ENCODE measurements at places on chromosomes 3 and 15.
A peak's percentile ranks its signal among the peaks of the same experiment; 100 is the strongest.

- no peak for DNase-seq
Observed at GRCh38 chr3:25036633-25037032, 391.4 kb upstream of the RARB start.

DNA sequence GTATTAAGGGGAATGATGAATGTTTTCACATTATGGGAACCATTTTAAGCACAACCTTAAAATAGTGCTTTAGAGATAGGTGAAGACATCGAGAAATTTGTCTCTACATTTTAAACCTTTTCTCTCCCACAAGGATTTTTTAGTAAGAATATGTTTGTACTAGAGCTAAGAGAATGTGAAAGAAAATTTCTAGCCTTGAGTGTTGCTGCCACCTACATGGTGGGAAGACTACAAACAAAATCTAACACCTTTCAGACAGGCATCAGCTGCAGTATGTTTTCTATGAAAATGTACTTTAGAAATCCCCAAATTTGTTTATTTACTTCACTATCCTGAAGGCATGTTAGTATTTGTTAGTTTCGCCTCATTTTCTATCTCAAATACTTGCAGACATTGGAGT, 247.4 kb downstream of the WDR72 start:
- no peak for DNase-seq

DNA sequence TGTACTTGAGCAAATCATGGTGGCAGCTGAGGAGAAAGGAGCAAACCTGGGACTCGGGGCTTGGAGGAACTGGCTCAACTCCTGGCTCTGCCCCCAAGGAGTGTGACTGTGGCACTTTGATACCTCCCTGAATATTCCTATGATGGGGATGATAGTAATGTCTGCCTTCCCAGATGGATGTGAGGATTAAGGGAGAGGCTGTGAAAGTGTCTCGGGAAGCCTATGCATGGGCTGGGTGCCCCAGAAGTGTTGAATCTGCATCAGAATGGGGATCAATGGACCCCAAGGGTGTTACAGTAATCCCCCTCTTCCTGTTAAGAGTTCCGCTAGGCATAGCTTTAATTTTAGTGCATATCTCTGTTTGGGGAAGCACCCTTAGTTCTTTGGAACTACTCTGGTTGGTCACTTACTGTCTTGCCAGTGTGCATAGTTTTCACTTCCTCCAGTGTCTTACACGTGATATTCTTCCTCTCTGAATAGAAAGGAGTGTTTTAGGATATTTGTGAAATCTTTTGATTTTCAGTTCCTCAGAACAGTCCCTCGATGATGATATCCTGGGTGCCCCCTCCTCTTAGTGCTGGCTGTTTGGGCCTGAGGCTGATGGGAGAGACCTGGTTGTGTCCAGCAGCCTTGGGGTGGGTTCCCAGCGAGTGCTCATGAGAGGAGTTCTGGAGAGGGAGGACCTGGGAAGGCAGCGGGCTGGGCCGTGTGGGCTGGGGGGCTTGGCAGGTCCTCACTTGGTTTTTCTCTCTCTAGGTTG, 97.5 kb downstream of the CHDH start:
- DNase-seq: no peak

DNA sequence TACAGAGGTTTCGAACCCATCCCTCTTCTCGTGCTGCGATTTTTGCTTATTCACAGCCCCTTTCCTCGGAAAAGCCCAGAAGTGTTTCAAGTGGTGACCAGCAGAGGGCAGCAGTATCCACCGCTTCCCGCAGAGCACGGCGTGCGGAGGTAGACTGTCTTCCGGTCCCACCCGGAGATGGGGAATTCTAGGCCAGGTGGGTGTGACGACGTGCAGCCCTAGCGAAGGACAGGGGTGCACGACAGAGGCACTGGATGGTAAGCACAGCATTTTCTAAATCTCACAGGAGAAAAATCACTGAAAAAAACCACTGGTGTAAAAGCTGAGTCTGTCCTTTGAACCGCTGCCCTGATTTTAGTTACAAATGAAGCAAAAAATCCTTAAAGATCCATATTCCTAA, 7.4 kb upstream of the PSMD6 start:
- no peak for DNase-seq

DNA sequence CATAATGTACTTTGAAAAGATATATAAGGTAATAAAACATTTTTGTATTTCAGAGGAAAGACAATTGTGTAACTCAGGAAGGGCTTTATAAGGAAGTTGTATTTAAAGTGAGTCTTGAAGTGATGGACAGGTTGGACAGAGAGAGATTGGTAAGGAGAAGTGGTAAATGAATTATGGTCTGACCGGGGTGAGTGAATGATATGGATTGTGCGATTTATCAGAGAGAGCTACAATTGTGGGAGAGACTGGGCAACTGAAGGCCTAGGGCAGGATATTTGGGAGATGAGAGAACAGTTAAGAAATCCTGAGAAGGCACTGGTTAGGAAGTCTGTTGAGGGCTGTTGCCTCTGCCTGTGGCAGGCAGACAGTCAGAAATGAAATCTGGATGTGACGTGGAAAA, 14.8 kb downstream of the IL1RAP start:
- no peak for DNase-seq

DNA sequence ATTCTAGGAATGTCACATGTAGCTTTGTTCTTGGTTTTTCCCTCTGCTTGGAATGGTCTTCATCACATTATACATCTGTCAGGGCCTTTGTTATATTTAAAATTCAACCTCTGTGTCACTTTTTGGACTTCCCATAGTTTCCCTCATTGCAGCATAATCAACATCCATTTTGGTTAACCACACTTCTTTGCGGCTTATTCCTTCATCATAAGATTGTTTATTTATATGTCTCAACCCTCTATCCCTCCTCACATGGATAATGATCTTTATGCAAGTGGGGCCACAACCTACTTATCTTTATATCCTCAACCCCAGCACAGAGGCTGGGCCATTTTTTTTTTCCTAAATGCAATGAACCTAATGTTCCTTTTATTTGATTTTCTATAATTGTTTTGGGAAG, 260.0 kb upstream of the THBS1 start:
- DNase-seq: no peak

DNA sequence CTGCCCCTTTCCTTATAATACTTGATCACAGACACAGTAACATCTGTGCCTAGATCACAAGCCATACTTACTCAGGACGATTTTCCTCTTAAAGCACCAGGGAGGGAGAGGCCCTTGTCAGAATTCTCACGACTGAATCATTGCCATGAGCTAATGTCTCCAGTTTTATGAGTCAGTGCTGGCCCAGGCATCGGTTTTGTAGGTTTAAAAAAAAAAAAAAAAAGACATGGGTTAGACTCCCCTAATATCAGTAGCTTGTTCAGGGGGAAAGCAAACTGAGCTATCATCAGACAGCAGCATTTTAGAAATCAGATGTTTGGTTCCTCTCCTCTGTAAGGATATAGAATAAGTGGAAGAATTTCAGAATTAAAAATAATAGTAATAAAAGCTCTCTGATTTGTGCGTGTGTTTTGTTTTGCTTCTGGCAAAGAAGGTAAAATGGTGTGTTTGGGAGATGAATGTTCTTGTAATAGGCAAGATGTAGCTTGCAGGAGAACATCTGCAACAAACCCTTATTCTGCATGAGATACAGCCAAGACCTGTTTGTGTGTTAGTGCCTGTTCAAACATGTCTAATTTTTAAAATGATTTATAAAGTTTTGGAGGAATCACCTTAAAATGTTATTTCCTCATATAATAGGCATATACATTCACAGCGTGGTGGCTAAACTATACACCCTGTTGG, 193.6 kb downstream of the TP63 start:
- no peak for DNase-seq

DNA sequence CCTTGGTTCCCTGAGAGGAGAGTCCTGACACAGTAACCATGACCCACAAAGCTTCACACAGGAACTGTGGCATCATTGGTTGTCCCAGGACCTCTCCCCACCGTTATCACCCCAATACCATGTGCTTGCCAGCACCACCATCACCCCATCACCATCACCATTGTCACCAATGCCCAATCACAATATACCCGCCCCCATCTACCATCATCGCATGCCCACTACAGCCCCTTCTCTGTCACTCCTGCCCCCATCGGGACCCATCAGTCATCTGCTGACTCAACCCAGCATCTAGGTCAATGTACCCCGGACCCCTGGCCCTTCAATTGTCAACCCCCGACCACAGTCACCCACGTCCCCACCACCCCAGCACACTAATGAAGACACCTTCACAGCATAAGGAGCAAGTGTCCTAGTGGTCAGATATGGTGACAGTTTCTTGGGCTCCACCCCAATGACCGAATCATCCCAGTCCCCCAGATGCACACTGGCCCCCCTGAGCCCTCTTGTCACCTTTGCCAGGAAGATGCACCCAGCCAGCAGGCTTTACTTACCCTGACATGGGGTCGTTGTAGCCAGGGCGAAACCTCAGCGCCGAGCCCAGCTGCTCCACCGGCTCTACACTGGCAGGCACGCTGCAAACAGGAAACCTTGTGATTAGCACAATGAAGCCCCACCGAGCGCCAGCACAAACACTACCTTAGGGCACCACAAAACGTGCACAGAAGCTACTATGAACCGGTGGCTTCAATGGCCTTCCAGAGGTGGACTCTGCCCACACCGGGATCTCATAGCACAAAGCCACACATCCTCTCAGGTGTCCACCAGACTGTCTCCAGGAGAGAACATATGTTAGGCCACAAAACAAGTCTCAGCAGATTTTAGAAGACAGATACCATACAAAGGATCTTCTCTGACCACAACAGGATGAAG, 25.1 kb downstream of the SHISA5 start:
- no peak for DNase-seq

GRCh38 chr3:83230841-83231240, 1469.4 kb upstream of the GBE1 start:
- DNase-seq: no peak

- no peak for DNase-seq
Observed at GRCh38 chr15:61951949-61952348, 108.3 kb downstream of the VPS13C start.

DNA sequence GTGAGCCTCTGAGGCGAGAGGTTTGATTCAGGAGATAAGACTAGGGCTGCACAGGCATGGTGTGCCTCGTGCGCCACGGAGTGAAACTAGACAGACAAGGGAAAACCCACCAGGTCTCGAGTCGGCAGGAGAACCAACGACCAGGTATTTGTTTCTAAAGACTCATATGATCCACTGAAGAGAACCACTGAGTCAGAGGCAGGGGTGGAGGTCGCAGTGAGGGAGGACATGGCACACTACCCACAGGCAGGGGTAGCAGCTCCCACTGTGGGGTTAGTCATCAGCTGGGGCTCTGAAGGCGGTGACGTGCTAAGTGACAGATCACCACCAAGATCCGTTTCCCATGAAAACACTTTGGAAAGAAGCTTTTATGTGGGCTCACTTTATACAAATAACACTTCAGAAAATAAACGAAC, 45.7 kb downstream of the CHSY1 start:
- no peak for DNase-seq

GRCh38 chr3:46206282-46207015, 1.7 kb downstream of the CCR1 start:
- DNase-seq: no peak

- DNase-seq: no peak
Observed at GRCh38 chr3:119856695-119857094, 74.8 kb downstream of the NR1I2 start.

GRCh38 chr3:4744405-4745234, 234.6 kb upstream of the BHLHE40 start:
- no peak for DNase-seq

DNA sequence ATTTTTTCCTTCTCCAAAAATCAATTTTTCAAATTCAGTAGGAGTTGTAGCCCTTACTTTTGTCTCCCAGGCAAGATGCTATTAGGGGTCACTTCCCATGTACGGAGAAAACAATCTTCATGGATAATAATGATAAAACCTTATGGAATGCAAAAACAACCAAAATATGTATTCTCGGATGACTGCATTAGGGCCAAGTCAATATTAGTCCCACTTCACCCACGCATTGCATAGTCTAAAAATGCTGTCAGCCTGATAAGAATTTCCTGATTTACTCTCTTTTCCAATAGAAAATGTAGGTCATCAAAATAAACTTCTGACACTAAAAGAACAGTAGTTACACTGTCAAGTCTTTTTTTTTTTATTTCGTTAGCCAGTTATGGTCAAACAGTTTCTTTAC, 2.7 kb downstream of the VGLL3 start:
- DNase-seq: no peak

- DNase-seq: no peak
Observed at GRCh38 chr3:100968932-100969906, 24.0 kb downstream of the ABI3BP start.

- no peak for DNase-seq
Observed at GRCh38 chr3:42509111-42509510, 6.7 kb downstream of the VIPR1 start.

DNA sequence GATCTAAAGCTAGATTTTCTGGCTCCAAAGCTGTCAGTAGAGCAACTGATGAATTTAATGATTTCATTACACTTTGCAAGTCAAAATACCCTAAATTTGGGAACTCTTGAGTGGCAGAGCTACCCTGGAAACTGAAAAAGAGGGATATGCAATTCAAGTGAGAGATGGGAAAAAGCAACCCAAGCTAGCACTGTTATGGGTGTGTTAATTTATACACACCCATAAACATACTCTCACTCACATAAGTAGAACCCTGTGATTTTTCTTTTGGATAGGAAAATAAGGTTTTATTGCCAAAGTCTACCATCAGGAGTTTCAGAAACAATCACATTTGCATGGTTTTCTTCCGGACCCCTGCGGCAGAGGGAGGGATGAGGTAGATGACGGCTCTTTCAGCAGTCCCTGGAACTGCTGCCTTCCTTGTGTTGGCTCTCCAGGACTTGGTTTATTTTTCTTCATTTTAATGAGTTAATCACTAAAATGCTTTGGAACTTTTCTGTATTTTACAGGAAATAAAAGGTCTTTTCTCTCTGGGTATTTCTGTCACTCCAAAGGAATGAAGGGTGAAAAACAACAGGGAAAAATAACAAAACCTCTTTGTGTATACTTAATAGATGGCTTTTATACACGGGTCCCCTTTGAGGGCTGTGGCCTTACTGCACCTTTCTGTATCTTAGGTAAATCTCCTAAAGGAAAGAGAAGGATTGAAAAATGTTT, 63.8 kb downstream of the TTC23 start:
- no peak for DNase-seq

DNA sequence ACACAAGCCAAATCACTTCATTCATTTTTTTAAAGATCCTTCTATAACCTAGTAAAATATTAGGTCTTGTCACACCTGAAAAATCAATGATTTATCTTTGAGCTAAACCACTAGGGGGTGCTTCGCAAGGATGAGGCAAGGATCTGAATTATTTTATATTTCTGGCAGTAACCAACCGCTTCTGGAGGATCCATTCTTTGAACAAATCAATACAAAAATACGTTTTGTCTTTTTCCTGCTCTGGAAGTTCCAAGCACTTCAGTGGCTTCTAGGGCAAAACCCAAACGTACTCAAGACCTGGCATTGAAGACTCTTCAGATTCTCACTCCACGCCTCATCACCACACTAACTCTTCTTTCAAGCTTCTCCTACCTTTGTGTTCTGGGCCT, 486 bp downstream of the LSG1 start:
- DNase-seq: no peak

GRCh38 chr15:99686290-99686689, 46.9 kb downstream of the LYSMD4 start:
- no peak for DNase-seq

GRCh38 chr3:48715174-48715800, 1.7 kb downstream of the IP6K2 start:
- DNase-seq: peak; percentile 97

GRCh38 chr3:136428167-136428566, 178.0 kb downstream of the PCCB start:
- DNase-seq: no peak
